ENCODE measurements at places on chromosomes 5 and 9.

GRCh38 chr9:86176468-86176867 lies 77.1 kb upstream of the GOLM1 start:
- DNase-seq = no peak

- no peak for DNase-seq
Measured at GRCh38 chr5:39381376-39381775, 17.1 kb upstream of the C9 start.

DNA sequence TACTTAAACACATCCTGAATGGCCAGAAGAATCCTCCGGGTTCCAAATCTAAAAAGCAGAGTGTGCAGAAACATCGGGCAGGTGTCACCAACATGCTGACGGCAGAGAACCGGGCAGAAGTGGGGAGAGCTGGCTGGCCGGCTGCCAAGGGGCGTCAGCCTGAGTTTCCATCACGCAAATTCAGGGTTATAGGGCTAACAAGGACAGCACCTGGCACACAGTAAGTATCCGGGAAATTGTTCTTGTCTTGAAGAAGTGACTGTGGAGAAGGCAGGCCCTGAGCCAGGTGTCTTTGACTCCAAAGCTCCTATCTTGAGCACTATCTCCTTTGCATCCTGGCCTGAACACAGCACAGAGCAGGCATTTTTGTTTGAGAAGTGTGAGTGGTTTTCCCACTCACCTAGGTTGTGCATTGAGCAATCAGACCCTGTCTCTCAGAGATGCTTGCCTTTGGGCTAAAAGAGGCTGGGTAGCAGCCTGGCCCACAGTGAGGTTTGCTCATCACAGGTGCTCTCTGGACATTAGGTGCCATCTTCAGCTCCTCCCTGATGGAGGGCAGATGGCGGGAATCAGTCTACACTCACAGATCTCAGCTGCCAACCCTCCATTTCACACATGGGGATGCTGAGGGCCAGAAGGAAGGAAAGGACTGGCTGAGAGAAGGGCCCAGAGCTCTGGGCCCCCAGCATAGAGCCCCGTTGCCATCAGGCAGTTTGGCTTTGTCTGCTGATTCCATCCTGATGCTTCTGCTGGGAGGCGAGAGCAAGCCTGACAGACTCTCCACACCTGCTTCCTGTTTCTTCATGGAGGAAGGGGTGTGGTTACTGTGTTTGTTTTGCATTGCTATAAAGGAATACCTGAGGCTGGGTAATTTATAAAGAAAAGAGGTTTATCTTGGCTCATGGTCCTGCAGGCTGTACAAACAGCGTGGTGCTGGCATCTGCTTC lies 52.8 kb downstream of the WHRN start:
- no peak for DNase-seq

GRCh38 chr5:95840956-95841705 lies 18.6 kb upstream of the GLRX start:
- no peak for DNase-seq

- DNase-seq = no peak
Measured at GRCh38 chr9:134314039-134314949, 12.0 kb upstream of the RXRA start.

GRCh38 chr9:131398204-131398603 lies 4.3 kb downstream of the PRRC2B start:
- DNase-seq = no peak

- no peak for DNase-seq
Measured at GRCh38 chr9:95514342-95514741, 2.4 kb downstream of the PTCH1 start.

DNA sequence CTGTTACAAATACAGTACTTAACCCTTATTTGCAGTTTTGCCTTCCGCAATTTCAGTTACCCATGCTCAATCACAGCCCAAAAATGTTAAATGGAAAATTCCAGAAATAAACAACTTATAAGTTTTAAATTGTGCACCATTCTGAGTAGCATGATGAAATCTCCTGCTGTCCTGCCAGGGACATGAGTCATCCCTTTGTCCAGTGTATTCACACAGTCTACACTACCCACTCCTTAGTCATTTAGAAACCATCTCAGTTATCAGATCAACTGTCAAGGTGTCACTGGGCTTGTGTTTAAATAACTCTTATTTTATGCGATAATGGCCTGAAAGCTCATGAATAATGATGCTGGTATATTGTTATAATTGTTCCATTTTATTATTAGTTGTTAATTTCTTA lies 95.8 kb downstream of the PLCXD3 start:
- DNase-seq = no peak

DNA sequence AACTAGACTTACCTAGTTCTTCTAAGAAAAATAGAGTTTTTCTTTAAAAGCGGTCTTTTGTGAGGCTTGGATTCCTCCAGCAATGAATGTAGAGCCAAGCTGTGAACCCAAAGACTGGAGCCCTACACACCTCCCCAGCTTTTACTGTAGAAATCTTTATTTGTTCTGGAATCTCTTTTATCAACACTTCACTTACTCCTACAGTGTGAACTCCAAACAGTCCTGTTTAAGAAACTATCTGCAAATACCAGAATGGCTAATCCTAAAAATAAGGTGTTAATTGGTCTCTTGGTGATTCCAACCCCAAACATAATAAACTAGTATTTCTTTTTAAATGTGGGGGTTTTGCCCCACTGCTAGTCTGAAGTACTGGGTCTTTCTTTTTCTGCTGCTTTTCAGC lies 103.9 kb downstream of the ENC1 start:
- DNase-seq = no peak

DNA sequence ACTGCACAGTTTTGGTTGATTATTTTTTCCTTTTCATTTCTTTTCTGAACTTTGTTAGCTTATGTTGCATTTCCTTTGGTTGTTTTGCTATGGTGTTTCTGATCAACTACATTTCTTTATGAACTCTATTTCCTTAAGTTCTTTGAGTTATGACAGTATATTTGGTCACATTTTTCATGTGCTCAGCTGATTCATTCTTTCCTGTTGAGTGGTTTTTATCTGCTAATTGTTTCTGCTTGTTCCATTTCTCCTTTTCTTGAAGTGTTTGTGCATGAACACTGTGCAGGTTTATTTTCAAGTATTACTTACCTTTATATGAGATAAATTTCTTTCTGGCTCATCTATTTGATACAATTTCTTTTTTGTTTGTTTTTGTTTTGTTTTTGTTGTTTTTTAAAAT lies 50.9 kb upstream of the MACIR start:
- DNase-seq = no peak

GRCh38 chr5:121251954-121252353 lies 599.7 kb upstream of the FTMT start:
- no peak for DNase-seq

- DNase-seq = no peak
Measured at GRCh38 chr5:15664961-15665360, 165.0 kb downstream of the FBXL7 start.

- DNase-seq = no peak
Measured at GRCh38 chr9:15529566-15530324, 19.0 kb upstream of the PSIP1 start.

DNA sequence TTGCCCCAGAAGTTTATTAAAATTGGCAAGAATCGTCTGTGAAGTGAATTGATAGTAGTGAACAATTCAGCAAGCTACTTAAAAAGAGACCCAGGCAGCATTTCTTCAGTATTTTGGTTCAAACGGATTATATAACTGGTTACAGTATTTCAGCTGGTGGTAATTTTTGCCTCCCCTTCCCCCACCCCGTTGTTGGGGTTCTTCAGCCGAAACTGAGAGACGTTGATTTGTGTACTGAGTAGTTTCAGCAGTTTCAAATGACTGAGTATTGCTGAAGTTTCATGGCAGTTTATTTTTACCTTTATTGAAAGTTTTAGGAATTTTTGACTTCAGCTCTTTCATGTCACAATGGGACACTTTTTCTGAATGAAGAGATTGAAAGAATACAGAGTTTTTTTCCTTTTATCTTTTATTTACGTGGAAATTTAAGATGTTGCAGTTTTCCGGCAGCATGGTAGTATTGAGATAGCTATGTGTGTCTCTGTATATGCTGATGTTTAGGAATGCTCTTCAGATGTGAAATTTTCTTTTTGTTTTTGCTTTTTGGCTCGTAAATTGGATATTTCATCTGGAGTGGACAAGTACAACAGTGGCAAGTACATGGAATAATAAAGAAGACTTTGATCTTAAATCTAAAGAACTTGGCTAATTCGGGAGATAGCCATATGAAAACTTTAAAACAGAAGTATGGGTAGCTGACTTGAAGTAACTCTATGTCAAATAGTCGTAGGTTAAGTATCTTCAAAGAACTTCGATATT lies 1.9 kb downstream of the GPBP1 start:
- no peak for DNase-seq

- no peak for DNase-seq
Measured at GRCh38 chr9:100126423-100126822, 27.4 kb downstream of the INVS start.

GRCh38 chr9:90303655-90304054 lies 339.0 kb downstream of the DIRAS2 start:
- no peak for DNase-seq

- no peak for DNase-seq
Measured at GRCh38 chr9:13278023-13278367, 1.5 kb downstream of the MPDZ start.

- no peak for DNase-seq
Measured at GRCh38 chr9:38284039-38284575, 108.4 kb upstream of the ALDH1B1 start.

- no peak for DNase-seq
Measured at GRCh38 chr9:126851286-126851880, 9.1 kb upstream of the ZBTB34 start.

DNA sequence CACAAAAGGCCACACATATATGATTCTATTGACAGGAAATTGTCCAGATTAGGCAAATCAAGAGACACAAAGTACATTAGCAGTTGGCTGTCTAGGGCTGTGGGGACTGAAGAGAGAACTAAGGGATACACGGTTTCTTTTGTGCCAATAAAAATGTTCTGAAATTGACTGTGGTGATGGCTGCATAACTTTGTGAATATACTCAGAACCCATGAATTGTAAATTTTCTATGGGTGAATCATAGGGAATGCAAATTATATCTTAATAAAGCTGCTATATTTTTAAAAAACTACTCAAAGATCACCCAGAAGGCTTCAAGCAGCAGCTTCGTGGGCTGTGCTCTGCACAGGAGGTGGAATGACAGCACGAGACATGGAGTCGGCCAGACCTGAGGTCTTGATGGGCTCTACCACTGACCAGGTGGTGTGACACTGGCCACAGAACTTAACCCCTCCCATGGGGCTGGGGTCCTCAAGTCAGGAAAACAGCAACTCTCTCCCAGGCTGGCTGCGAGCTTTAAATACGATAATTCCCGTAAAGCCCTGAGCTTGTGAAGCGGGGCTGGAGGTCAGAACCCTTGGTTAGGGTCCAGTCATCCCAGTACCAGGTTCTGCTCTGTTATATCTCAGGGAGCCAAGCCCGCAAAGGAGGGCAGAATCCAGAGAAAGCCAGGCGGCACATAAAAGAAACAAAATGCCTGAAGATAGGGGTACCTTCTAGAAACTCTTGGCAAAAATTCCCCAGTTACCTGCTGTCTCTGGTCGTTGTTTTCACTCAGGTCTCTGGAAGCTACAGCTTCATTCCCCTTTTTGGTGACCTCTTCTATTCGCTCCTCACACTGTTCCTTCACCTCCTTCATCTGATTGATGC lies 59.1 kb downstream of the GOLM1 start:
- no peak for DNase-seq

DNA sequence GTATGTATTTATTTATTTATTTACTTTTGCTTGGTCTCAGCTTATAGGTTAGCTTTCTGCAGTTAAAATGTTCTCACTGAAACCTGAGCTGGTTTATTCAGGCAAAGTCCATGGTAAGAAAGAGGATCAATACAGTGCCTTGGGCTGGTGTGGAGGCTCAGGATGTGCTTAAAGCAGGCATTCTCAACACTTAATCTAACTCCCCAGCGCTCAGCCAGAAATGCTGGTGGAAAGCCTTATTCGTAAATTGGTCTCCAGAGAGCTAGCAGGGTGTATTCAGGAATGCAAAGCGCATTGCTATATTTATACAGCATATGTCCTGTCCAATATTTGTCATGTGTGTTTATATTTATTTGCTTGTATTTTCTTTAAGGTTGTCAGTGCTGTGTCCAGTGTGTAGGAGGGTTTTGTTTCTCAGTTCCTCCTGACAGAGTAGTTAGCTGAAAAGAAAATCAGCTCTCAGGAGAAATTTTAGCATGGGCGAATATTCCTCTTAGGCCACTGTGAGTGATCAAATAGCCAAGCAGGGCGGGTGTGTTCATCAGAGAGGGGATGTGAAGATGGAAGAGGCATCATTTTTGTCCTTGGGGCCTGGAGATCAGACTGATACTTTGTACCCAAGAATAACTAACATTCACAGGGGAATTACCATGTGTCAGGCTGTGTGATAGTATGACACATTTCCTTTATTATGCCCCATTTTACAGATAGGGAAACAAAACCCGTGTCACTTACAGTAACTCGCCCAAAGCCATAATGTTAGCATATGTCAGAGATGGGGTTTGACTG lies 65.8 kb downstream of the DOCK2 start:
- DNase-seq = no peak

DNA sequence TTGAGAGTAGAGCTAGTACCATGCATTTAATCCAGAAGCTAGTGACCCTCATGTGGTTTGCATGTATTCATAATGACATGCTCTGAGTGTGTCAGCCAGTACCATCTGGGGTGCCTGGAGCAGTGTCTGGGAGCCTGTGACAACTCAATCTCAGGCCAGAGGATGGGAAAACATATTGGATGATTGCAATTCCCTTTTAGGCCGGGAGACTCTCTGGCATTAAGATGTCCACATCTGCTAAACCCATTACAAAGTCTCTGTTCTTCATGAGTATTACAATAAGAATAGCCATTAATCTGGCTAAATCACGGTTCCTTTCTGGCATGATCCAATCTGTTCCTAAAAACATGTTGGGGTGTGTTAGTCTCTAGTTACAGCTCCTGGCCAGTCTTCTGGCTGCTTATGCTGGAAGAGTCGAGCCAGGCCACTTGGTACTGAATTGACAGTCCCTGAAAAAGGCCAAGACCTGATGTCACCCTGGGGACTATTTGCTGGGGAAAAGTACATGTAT lies 475.7 kb downstream of the ENC1 start:
- no peak for DNase-seq
